ENCODE measurements at places on chromosomes 11 and 22.

DNA sequence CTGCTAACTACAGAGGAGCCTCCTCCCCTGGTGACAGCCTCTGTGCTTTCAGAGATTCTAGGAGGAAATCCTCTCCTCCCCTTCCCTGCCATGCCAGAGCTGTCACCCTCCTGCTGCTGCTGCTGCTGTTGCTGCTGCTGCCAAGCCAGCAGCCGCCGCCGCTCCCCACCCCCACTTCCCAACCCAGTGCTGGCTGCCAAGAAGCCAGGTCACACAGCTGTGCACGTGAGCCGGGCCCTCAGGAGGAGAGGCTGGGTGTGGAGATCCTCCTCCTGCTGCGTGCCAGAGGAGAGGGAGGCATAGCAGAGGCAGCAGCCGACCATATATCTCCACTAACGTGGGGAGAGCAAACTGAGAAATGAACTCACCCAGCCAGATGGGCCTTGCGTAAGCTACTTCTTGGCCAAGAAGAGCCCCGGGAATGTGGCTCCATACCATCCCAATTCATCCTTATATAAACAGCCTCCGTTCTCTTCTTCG, 12.4 kb downstream of the CRY2 start:
- peak; percentile 90 for DNase-seq

DNA sequence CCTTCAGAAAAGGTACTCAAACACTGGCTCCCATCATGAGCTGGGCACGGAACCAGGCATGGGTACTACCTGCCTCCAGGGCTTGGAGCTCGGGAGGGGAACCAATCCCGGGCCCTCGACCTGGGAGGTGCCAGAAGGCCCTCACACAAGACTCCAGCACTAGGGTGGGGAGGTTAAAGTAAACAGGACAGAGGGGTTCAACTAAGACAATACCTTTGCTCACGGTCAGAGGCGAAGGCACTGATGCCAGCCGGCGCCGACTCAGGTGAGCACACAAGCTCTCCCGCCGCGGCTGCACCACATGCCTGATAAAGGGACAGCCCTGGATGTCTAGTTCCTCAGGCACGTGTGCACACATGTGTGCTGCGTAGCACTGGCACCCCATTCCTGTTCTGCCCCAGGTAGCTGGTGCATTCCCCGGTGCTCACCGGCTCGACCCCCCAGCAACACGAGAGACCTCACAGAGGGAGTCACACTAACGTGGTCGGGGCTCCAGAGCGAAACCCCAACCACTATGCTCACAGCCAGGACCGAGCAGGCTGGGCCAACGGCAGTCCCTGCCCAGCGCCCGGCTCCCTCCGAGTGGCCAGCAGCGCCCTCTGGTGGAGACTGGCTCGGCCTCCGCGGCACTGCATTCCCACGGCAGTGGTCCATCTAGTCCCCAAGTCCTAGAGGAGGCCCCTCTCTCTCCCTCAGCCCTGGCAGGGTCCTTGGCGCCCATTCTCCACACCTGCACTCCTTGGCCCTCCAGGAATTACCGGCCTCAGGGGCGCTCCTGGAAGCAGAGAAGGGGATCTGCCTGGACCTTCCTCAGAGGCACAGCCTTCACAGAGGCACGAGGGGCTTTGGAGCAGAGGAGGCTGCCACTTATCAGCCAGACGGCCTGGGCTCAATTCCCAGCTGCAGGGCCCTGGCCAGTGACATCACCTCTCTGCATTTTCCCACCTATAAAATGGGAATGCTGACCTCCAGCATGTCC, 28.8 kb upstream of the MOB2 start:
- DNase-seq: peak; percentile 59

- peak; percentile 68 for DNase-seq
These were observed 8.7 kb downstream of the EHD1 start for GRCh38 chr11:64869571-64870175.

DNA sequence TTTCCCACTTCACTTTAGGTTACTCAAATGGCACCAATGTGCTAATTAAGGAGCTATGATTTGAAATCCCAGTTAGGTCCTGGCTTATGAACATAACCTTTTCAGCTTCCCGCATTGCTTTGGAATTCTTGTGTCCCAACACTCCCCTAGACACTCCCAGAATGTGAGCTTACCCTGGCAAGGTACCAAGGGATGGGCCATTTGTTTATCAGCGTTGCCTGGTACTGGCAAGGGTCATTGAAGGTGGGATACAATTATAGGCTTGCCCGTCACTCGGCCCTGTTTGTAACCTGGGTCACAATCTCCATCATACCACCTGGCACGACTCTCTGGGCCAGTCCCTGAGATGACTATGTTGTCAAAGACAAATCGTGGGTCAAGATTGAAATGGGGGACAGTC, 5.4 kb downstream of the CSRP3 start:
- peak; percentile 70 for DNase-seq

- peak; percentile 55 for DNase-seq
These were observed 27.2 kb downstream of the GRAMD1B start for GRCh38 chr11:123457187-123457770.

- DNase-seq: no peak
These were observed 111.7 kb downstream of the CD44 start for GRCh38 chr11:35250621-35251020.

- no peak for DNase-seq
These were observed 88.8 kb downstream of the CD44 start for GRCh38 chr11:35227576-35228327.

DNA sequence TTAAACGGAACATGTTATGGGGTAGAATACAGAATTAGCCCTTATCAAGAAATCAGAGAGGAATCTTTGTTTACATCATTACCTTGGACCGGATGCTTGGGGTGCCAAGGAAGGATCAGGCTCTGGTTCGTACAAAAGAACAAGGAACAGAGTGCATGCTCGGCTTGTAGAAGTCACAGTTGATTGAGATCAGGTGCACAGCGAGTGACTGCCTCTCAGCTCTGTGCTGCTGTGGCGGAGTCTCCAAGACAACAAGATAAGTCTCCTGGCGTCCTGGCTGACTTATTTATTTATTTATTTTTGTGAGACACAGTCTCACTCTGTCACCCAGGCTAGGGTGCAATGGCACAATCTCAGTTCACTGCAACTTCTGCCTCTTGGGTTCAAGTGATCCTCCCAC, 31.8 kb downstream of the GLB1L2 start:
- no peak for DNase-seq

GRCh38 chr11:111123463-111124398, 121.8 kb upstream of the POU2AF2 start:
- peak; percentile 61 for DNase-seq

- peak; percentile 60 for DNase-seq
These were observed 18.8 kb downstream of the P2RY2 start for GRCh38 chr11:73236854-73237253.

DNA sequence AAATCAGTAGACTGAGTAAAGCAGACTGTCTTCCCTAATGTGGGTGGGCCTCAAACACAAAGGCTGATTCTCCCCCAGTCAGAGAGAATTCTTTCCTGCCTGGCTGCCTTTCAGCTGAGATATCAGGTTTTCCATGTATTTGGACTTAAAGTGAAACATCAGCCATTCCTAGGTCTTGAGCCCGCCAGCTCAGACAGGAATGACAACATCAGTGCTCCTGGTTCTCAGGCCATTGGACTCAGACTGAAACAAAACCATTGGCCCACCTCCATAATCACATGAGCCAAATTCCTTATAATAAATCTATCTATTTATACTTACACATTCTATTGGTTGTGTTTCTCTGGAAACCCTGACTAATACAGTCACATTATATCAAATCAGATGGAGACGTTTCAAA, 56.7 kb upstream of the CLPB start:
- no peak for DNase-seq

GRCh38 chr11:10317151-10317755, 12.4 kb downstream of the ADM start:
- DNase-seq: no peak

GRCh38 chr11:36431429-36432092, 78.5 kb downstream of the TRAF6 start:
- peak; percentile 87 for DNase-seq

GRCh38 chr11:35935390-35935789, 8.5 kb upstream of the LDLRAD3 start:
- no peak for DNase-seq

DNA sequence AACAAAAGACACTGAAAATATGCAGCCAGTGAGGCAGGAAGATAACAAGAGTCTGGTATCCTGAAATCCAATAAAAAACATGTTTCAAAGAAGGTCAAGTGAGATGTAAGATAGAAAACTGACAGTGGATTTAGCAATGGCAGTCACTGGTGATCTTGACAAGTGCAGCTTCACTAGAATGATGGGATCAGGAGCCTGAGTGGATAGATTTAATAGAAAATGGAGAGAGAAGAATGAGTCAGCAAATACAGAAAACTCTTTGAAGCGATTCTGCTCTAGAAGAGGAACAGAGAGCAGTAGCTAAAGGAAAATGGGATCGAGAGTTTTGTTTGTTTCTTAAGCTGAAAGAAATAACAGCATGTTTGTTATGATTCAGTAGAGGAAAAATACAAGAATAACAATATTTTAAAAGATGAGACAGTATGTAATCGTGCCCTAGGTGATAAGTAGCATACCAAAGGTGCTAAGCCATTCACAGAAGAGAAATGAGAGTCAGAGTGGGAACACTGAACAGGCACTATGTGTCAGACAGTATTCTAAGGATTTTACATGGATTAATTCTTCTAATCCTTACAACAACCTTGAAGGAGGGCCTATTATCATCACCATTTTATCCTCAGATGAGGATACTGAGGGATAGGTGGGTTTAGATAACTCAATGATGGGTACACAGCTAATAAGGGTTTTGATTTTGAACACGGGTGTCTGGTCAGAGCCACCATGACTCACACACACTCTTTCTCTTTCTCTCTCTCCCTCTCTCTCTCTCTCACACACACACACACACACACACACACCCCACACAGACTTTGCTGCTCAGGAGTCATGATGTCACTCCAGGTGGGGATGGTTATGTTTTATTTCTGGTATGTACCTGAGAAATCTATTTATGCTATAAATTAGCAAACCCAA, 36.3 kb downstream of the MRE11 start:
- no peak for DNase-seq

DNA sequence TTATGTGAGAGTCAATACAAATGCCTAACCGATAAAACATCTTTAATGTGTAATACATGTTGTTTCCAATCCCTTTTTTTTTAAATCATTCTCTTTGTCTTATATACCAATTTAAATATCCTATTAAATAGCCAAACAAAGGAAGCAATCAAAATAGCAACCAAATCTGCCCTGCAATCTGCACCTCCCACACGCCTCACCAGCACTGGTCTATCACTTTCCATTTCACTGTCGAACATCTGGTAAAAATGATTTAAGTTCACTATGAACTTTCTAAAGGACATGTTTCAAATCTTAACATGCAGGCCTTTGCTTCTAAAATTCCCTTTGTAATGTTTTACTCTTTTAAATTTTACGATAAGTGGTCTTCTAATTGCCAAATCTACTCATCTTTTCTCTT, 1305.5 kb upstream of the TENM4 start:
- no peak for DNase-seq

- DNase-seq: no peak
These were observed 51.1 kb upstream of the CCDC188 start for GRCh38 chr22:20201837-20202392.

DNA sequence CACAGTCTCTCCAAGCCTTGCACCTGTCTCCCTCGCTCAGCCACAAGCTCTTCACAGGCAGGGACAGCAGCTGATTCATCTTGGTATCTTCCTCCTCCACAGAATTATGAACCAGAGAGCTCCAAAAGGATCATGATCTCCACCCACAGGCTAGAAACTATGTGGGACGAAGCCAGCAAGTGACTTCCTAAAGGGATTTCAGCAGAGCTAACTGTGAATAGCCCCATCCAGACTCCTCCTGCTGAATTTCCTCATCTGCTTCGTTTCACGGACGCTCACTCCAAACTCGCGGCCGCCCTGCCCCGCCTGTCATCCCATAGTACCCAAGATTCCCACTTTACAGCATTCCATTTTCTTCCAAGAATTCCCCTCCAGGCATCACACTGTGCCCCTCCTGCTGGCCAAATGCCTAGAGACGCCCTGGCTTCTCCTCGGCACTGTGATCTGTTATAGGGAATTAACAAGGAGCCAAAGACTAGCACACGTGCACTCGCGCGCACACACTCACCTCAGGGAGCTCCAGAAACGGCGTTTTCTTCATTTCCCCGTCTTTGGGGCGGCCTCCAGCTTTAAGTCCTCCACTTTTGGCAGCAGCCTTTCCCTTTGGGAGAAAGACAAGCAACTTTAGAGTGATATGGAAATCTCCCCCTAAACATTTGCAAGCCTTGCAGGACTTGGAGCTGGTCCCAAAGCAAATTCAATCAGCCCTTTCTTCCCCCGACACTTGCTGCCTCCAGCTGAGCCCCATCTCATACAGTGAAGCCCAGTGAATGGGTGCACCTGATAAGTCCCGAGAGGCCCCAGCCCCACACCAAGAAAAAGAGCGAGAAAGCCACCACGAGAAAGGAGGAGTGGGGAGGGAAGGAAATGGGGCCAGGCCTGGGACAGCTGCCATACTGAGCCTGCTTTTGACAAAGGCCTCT, 35.5 kb downstream of the SPATA19 start:
- DNase-seq: peak; percentile 74

- DNase-seq: no peak
These were observed 161.0 kb downstream of the FCHSD2 start for GRCh38 chr11:72981080-72981479.

GRCh38 chr22:38089474-38089851, 5.5 kb upstream of the SLC16A8 start:
- DNase-seq: no peak

DNA sequence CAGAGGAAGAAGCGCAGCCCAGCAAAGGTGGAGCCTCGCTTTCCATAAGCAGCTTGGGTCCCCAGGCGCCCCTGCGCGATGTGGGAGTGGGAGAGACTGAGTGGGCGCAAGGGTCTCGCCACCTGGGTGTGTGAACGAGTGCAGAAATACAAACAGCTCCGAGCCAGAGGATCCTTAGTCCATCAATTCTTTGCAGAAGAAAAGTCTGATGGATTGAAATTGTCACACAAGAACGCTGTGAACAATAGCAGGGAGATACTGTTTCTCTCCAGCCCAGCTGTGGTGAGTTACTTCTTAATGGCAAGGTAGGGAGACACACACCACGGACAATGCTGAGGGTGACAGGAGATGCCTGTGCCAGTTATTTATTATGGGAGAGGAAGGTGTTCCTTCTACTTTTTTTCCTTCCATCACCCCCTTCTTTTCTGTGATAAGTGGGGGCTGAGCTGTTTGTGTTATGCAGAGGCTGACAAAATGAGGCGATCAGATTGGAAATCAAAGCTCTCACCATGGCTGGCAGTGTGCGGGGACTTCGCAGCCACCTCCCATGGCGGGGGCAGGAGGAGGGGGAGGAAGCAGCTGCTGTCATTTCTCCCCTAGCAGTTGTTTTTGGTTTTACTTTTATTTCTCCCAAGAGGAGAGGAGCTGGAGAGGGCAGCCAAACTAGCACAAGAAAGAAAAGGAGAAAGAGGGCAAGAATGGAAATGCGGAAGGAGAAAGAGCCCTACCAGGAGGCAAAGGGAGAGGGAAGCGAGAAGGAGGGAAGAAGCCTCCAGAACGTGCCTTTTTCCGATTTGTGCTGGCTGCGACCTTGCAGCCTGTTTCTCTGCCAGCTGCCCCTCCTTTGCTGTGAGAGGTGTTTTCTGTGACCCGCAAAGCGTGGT, 755.8 kb downstream of the NTM start:
- DNase-seq: peak; percentile 88

- no peak for DNase-seq
These were observed 325.5 kb downstream of the NTM start for GRCh38 chr11:131695889-131696429.

GRCh38 chr11:50412832-50413231, 380.2 kb downstream of the OR4C45 start:
- no peak for DNase-seq

GRCh38 chr22:17905445-17905844, 118.9 kb downstream of the MICAL3 start:
- no peak for DNase-seq
